ENCODE measurements at places on chromosomes 16 and 17. TPM values are rescaled to one million over a fixed set of nuclear protein-coding genes. Genes with fewer than 3 reads are reported as not detected.

ITGB4 gene
- polyA plus RNA-seq = 12.7 TPM

HOXB2 gene
- 5.5 TPM for polyA plus RNA-seq

GRCh38 chr16:89297156-89297874 is 79.8 kb downstream of the ZNF778 start:
- peak; percentile 49 for DNase-seq

DNA sequence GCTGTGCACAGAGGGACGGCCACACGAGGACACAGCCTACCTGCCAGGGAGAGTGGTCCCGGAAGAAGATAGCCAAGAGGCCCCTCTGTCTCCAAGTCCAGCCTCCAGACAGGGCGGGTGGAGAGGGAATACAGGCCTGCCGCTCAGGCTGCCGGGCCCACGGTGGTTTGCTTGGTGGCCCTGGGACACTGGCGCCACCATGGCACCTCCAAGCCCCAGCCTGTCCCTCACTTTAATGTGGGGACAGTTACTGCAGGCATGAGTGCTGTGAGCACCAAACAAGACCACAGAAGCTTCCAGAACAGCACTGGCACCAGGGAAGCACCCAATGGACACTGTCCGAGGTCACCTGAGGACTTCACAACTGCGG is 22.0 kb upstream of the CHMP6 start:
- no peak for DNase-seq

DNA sequence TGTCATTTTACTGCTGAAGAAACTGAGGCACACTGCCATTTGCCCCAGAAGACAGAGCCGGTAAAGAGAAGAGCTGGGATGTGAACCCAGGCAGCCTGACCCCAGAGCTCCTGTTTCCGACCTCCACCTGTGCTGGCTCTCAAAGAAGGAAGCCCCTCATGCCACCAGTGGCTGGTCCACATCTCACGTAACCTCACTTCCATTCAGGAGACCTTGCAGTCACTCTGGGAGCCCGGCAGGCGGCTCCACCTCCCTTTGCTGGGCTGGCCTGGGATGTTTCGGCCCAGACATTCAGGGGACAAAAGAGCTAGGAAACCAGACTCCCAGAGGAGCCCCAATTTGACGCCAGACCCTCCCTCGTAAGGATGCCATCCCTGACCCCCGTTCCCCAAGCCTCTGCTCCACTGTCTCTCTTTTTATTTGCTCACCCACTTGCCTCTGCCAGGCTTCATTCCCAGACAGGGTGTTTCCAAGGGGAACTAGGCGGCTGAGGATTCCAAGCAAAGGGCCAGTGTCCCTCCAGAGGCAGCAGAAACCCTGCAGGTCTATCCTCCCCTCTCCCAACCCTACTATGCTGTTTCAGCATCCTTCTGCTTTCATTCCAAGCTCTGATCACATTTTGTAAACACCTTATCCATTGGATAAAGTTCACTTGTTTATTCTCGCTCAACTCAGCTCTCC is 2.8 kb downstream of the TAF1C start:
- DNase-seq = no peak

GRCh38 chr17:34300652-34301370 is 15.3 kb downstream of the CCL11 start:
- no peak for DNase-seq

GNGT2 gene
- polyA plus RNA-seq = 2.7 TPM

DNA sequence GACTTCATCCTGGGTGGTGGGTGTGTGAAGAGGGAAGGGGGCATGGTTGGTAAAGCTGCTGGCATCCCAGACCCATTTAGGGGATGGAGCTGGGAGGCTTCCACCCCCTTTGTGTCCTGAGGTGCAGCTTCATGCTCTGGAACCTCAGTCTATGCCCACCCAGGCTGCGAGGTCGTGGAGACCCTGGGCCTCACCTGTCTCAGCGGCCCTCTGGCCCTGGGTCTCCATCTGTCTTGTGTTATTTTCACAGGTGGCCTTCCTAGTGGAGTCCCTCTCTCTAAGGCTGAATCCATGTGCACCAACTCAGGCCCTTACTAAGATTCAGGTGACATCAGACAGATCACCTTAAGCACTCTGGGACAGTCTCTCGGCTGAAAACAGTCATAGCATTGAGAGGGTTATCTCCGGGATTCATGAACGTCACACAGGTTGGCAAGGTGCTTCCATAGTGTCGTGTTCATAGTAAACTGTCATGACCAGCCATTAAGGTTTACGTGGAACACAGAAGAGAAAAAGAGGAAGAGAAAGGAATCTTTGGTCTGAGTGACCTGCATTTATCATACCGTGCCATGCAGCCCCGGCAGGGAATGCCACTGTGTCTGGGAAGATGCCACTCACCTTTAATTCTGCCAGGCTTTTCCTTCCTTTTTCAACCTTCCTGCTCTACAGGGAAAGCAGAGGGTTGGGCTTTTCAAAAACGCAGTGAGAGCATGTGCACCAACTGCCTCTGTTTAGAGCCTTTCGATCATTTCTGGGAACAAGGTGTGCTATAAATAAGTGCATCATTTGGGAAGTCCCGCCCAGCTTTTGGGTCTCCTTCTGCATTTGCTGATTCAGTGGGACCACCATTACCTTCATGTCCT is 4.5 kb upstream of the FOXL1 start:
- DNase-seq = no peak

GRCh38 chr17:47862621-47863440 is 11.9 kb upstream of the SP6 start:
- no peak for DNase-seq

DNA sequence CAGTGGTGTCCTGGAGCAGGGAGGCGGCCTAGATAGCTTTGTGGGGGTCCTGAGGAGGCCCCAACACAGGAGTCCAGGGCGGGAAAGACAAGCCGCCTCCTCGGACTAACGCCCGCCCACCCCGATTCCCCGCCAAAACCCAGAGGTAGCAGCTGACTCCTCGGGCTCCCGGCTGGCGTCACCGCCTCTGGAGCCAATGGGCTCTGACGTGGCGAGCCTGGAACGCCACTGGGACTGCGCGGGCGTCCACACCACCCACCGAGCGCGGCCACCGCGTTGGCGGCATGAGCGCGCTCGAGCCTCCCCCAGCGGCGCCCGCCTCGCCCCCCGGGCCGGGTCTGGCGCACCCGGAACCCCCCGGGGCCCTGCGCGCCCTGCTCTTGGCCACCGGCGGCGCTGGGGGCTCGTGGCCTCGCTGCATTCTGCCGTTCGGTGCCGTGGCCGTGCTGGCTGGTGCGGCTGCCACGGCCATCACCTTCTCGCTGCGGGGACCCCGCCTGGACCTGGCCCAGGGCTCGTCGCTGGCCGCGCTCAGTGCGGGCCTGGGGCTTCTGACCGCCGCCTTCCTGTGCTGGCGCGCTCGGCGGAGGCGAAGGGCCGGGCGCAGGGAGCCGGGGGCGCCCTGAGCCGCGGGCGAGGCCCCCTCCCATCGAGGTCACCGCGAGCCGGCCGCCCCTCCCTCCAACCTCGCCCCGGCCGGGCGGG is 3.4 kb upstream of the NTN3 start:
- DNase-seq = peak; percentile 94

GRCh38 chr17:70947636-70948565 is 778.6 kb downstream of the KCNJ2 start:
- DNase-seq = peak; percentile 40

DNA sequence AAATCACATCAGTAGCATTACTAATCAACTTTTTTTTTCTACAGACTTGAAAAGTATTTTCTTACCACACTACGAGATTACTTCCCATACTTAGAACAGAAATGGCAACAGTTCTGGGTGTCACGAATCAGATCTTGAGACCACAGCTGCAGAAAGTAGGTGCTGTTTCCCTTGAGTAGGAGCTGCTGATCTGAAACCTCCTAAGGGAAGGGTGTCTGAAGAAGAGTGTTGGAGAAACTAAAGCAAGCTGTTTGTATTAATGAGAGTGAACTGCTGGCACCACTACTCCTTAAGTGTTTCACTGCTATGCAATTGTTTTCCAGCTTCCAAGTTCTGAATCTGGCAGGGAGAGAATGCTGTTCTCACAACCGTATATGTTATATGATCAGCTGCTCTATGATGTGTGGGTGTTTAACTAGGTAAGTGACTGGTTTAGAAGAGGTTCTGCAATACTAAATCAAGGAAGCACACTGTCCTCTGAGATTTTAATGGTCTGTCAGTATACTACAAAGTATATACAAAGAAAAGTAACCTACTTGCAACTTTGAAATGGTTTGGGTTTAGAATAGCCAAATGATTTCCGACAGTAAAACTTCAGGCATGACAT is 3.3 kb downstream of the ZNF652 start:
- DNase-seq = no peak

GRCh38 chr17:78723001-78723796 is 58.9 kb downstream of the CYTH1 start:
- DNase-seq = peak; percentile 86

DNA sequence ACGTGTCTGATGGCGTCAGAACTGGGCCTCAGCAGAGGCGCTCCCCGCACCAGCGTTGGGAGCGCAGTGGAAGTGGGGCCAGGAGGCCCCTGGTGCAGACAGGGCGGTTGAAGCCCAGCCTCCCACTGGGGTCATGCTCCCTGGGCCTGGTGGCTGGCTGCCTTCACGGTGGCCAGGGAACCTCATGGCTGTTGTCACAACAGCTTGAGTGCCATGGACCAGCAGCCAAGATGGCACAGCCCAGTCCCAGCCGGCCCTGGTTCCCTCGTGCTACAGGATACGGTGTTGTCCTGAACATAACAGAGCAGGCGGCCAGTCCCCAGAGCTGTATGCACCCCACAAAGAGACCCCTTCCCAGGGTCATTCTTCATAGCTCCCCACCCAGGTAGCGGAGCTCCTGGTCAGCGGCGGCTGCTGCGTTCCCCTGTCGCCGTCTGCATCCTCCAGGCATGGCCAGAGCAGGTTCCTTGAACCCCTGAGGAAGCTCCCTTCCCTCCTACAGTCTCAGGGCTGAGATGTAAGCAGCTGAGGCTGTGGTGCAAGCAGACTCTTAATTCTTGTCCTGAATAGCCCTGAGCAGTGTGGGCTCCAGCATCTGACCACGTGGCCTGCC is 29.7 kb downstream of the NME3 start:
- no peak for DNase-seq

CCL5 gene
- polyA plus RNA-seq = 1.6 TPM

GRCh38 chr16:27595475-27595874 is 45.5 kb downstream of the KATNIP start:
- no peak for DNase-seq

DNA sequence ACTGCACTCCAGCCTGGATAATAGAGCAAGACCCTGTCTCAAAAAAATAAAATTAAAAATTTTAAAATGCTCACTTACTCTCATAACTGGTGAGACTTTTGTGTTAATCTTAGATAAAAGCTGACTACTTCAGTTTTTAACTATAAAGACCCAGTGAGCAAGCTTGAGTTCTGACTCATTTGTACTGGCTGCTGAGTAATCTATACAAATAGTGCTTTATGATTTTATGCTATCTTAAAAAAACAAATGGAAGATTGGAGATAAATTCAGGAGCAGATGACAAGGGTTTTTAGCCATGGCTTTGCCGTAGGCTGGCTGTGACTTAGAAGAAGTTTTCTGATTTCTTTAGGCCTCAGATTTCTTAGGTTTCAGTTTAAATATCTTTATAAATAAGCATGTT is 30.5 kb downstream of the SNTB2 start:
- DNase-seq = no peak
